ENCODE measurements at places on chromosomes 4 and X.

GRCh38 chr4:1362521-1362920, 15.5 kb downstream of the UVSSA start:
- DNase-seq, result no peak

DNA sequence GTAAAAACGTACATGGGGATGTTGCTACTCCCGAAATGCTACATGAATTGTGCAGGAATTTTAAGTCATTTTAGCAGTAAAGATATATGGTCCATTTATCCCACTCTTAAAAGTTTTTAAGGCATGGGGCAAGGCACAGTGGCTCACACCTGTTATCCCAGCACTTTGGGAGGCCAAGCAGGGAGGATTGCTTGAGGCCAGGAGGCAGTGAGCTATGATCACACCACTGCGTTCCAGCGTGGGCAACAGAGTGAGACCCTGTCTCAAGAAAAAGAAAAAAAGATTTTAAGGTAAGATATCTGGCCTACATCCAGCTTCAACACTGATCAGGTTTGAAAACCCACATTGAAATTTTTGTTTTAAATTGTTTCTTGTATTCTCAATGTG, 1.2 kb upstream of the SEC24D start:
- DNase-seq, result no peak

DNA sequence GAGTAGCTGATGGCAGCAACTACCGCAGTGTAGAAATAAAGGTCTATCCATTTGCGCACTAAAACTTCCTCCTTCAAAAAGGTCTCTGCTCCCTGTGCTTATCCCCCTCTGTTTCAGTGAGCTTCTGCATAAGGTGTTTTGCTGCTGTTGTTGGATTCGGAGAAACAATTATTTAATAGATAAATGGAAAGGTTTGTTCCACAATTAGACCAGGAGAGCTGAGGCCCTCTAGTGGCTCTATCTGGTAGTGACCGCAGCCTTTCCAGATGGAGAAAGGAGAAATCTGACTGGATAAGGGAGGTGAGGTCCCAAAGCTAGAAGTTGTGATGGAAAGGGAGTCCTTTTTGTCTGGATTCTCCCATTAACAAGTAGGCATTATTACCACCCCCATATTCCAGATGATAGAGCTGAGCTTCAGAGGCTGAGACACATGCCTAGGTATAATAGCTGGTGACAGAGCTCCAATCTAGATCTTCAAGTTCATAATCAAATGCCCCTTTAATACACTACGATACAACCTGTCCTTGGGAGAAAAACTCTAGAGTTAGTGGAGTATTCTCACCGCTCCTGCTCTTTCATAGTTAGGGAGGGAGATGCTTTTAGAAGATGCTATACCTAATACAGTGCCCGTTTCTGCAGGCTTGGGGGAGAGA, 5.1 kb upstream of the GABRQ start:
- DNase-seq, result peak; percentile 1

DNA sequence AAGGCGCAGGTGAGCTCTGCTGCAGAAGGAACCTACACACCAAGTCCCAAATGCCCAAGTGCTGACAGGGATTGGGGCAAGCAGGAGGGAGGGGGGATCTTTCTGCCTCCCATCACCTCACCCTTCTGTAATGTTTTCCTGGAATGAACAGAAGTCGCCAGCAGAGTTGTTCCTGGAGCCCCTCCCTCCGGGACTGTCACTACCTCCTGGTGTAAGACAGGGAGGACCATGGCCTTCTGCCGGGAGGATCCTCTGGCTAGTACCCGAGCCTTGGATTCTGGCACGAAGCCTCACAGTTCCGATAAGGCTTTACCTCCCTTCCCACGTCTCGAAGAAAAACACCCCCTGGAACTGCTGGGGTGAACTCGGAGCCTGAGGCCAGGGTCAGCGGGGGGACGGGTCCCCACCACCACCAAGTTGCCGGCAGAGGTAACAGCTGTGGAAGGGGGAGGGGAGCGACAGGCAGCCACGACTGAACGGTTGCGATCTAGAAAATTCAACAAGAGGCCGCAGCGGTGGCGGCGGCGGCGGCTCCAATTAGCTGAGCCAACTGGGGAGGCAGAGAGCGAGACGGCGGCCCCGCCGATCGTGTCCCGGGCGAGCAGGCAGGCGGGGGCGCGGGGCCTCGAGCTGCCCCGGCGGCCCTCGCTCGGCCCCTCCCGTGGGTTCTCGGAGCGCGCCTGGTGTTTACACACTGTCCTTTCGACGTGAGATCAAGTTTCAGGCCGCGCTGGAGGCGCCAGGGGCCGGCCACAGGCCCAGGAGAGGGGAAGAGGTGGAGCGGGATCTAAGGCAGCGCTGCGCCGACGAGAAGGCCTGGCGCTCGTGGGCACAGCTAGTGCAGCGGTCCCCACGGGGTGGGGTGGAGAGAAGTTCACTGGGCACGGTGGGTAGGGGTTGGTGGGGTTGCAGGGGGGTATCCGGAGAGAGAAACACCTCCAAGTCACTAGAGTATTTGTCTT, 53.7 kb upstream of the BCOR start:
- DNase-seq, result no peak

DNA sequence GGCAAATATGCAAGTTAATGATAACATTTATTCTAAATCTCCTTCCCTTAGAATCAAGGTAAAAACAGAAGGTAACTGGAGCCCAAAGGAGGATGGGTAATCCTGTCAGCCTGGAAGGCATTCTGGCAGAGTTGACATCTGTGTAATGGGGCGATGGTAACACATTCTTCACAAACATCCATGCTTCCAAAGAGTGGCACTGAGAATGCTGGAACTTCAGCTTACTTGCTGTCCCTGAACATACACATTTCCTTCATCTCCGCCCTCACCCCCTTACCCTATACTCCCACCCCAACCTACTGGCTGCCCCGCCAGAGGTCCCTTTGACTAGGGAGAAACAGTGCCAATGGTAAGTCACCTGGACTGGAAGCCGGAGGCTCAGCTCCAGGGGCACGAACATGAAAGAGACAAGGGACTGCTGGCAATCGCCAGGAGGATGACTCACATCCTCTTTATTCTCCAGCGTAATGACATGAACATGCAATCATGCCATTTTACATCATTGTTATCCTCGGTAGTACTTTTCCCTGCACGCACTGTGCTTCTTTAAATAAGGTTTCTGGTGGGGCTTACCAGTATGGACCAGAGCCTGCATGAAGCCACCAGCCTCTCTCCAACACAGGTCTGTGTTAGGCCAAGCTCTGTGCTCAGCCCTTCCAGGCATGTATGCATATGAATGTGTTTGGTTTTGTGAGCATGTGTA, 694.2 kb upstream of the TENM3 start:
- no peak for DNase-seq

GRCh38 chrX:74291964-74292807, 11.8 kb upstream of the ZCCHC13 start:
- peak; percentile 85 for DNase-seq

GRCh38 chrX:18461431-18461830, 36.0 kb downstream of the CDKL5 start:
- no peak for DNase-seq

GRCh38 chrX:1153940-1154339, 58.5 kb downstream of the CRLF2 start:
- DNase-seq, result no peak

DNA sequence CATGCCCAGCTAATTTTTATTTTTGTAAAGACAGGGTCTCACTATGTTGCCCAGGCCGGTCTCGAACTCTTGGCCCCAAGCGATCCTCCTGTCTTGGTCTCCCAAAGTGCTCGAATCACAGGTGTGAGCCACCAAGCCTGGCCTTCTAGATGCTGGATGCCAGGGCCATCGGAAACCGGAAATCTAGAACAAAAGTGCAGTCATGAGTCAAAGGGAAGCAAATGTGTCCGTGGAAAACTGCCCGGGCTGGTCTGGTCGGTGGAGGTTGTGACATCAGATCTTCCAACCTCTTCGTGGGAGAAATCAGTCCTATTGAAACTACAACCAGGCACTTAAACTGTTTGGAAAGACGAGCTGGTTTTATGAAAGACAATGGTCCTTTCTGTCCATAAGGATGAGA, 92.3 kb upstream of the SHOX start:
- DNase-seq, result no peak

DNA sequence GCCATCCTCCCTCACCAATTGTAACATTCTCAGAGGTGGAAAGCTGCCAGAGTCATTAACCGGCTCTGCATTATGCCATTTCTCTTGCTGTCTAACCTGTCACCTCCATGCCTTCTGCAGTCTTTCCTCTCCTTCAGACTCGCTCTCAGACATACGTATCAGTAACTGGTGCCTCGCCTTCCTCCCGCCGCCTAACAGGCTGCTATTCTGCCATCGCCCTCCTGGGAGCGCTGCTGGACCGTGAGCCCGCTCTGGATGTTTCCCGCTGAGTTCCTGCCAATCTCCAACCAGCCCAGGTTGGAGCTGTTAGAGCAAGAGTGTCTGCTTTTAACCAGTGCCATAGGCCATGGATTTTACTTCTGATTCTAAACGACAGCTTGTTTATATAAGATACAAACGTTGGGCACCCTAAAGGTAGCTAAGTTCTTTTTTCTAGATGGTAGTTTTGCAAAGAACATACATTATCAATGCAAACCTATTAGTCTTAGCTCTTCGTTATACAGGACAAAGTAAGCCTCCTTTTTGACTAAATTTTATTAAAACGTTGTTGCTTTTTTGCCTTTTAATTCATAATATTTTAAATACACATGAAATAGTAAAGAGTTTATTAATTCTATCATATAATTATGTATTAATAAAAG, 59.5 kb upstream of the NEIL3 start:
- DNase-seq, result peak; percentile 27

DNA sequence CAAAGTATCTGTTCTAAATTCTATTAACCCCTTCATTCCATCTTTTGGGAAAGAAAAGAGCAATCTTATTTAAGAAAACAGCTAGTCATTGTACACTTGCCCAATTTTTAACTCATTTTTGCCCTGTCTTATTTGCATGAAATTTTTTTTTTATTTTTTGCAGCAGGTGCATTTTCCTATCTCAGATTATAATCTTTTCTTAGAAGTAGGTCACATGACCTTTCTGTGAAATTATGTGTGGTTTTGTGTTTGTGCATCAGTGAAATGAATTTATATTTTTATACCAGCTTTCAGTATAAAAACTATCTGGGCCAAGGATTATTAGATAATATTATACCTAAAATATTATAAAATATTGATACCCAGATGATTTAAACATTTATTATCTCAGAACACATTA, 145.6 kb downstream of the INPP4B start:
- DNase-seq, result no peak

- DNase-seq, result no peak
Measured at GRCh38 chr4:188714501-188714900, 575.3 kb downstream of the TRIML1 start.

GRCh38 chrX:26234177-26234576, 18.2 kb downstream of the MAGEB5 start:
- DNase-seq, result no peak

DNA sequence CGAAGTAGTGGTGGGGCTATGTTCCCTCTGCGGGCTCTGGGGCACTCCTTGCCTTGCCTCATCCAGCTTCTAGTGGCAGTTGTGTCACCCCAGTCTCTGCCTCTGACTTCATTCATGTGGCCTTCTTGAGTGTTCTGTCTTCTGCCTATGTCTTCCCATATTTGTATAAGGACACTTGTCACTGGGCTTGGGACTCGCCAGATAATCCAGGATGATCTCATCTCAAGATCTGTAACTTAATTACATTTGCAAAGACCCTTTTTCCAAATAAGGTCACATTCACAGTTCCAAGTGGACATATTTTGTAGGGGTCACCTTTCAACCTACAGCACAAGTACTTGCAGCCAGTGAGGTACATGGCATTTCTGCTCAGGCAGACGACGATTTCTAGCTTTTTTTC, 30.3 kb upstream of the CLDN24 start:
- no peak for DNase-seq

DNA sequence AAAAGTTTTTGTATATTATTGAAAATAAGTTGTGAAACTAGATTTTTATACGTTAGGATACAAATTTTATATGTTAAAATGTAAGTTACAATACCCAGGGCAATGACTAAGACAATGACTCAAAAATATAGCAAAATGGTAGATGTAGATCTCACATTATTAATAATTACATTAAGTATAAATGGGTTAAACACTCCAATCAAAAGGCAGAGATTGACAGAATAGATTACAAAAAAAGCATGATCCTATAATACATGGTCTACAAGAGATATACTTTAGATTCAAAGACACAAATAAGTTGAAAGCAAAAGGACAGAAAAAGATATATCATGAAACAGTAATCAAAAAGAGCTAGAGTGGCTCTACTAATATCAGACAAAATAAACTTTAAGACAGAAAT, 210.9 kb upstream of the NHS start:
- DNase-seq, result no peak

DNA sequence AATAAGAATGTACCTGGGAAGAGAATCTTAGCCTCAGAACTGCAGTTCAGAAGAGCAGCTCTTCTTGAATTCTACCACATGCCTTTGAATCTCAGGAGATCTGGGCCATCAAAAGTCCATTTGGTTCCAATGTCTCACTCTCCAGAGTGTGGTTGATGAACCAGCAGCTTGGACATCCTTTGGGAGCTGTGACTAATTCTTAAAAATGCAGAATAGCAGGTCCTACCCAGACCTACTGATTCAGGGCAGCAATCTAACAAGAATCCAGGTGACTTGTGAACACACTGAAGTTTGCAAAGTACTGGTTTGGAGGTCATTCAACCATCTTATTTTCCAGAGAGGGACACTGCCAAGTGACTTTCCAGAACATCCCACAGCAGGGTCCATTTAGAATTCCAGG, 244.7 kb downstream of the PACRGL start:
- no peak for DNase-seq

DNA sequence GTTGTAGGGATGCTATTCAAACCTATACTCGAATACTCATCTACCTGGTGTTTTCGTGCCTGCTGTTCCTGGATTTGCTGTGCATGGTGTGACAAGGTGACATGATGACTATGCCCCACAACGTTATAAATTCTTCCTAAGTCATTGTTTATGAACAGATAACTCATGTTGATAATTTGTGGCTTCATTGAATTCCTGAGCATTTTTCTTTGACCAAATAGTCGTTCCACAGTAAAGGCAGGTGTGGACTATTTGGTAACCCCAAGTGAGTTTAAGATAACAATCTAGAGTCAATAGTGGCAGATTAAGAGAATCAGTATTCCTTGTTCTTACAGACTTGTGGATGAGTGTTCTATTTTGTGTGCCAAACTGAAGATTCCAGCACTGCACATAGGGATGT, 59.9 kb downstream of the SNX25 start:
- DNase-seq, result no peak

GRCh38 chrX:38452603-38453002, 100.2 kb downstream of the OTC start:
- DNase-seq, result no peak

- no peak for DNase-seq
Measured at GRCh38 chr4:186743261-186743660, 19.6 kb upstream of the FAT1 start.

- DNase-seq, result no peak
Measured at GRCh38 chr4:179307297-179308136, 1865.3 kb upstream of the AGA start.

DNA sequence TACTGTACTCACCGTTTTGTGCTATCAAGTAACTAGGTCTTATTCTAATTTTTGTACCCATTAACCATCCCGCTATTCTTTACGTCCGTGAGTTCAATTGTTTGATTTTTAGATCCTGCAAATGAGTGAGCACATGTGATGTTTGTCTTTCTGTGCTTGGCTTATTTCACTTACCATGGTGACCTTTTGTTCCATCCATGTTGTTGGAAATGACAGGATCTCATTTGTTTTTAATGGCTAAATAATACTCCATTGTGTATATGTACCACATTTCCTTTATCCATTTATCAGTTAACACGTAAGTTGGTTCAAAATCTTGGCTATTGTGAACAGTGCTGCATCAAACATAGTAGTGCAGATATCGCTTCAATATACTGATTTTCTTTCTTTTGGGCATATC, 48.3 kb downstream of the USP9X start:
- no peak for DNase-seq

Measured in bone marrow (tissue), 2 donors.